Stimulated activated memory B cell treated with anti-CD40 and anti-IgM and Interleukin-4, amounts not matched to agents 10 μg/mL and 1 μg/mL and 100 μg/mL, for 72 hours (primary cell): ENCODE measurements at places on chromosomes 12 and 14.

GRCh38 chr12:110249716-110250225 lies 31.3 kb upstream of the ATP2A2 start:
- no peak for ATAC-seq

DNA sequence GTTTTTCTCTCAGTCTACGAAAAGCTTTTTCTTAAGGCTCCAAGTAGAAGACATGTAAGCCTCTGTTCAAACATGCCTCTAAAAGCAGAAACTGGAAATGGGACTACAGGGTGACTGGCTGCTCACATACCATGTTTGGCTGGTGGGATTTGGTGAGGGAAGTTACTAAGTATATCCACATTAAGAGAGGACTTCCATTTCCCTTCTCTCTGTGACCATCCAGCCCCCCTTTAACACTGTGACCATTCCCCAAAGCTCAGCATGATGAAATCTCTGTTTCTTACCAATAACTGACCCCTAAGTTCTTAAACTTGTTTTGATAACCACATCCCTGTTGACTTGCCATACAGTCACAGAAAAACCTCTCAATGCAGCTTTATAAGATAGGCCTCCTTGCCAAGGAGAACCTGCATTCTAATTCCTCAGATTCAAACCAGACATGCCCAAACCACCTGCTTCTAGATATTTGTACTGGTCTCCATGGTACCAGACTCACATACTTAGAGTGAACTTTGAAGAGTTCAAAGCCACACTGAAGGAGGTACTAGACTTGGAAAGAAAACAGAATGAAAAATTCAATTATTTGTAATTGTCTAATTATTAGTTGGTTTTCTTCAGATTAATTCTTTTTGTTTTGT lies 102.2 kb downstream of the VEZT start:
- no peak for ATAC-seq

DNA sequence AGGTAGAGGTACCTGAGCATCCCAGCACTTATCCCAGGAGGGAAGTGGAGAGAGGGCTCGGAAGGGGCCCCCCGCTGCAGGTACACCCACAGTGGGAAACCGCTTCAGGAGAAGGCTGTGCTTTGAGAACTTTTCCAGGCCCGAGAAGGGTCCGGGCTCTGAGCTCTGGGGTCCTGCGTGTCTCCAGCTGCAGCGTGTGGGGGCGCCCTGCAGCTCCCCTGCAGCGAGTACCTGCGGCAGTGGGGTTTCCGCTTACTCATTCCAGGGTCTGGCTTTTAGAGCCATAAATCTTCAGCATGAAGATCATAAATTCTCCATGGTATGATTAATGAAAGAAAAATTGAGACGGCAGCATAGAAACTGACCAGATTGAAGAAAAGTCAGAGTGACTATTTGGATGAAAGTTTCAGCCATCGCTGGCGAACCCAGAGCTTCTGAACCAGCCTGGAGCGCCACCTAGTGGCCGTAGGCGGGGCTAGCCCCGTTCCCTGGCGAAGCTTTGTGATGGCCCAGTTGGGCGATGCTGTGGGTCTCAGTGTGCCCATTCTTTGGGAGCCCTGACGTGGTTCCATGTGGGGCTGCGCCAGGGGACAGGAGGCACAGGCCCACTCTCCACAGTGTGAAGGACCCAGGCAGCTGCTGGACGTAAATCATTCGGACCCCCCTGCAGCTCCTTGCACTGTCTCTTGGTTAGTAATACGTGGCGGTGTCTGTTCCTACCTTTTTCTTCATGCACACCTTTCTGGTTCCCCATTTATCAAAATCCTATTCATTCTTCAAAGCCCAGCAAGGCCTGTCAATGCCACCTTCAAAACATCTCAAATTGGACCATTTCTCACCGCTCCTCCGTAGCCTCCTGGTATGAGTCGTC lies 198.2 kb downstream of the TSPAN9 start:
- ATAC-seq = peak; percentile 69

GRCh38 chr14:77119851-77120250 lies 21.7 kb downstream of the ZDHHC22 start:
- no peak for ATAC-seq

DNA sequence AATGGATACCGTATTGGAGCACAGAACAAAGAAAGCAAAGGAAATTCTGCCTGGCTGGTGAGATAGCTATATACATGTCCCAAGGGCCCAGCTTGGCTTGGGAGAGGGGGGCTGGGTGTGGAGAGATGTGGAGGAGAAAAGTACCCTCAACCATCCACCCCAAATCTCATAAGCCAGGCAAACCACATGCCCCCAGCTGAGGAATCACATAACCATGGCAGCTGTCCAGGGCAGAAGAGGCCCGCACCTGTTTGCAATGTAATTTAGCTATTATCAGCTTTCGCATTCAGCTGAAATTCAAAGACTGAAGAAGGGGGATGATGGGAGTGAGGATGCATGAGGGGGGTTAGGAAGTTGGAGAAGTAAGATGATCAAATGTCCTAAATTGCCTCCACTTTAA lies 196.1 kb downstream of the TBX5 start:
- no peak for ATAC-seq

GRCh38 chr14:64201296-64201695 lies 92.9 kb downstream of the ESR2 start:
- ATAC-seq = no peak

GRCh38 chr14:23183479-23183878 lies at the start of gene SLC7A8:
Gene SLC7A8, minus strand, starts transcription at chr14:23183660. Its CDS starts 746 bp downstream, at chr14:23182914.
- peak; percentile 52 for ATAC-seq

DNA sequence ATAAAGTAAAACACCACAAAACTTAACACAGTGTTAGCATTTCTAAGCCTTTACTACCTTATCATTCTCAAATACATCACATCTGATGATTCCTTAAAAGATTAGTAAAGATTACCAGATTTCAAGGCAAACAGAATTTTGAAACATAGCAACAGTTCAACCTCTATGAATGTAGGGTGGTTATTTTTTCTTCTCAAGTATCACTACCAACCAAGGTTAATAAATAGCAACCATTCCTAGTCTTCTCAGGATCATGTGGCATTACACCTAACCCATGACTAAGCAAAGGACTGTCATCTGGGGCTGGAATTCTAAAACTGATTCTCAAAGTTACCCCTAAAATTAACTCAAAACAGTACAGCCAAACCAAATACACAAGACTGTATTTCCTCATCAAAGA lies 39.4 kb upstream of the CSRNP2 start:
- no peak for ATAC-seq
